T-helper 17 cell (primary cell): ENCODE measurements at places on chromosomes 12 and 14.

DNA sequence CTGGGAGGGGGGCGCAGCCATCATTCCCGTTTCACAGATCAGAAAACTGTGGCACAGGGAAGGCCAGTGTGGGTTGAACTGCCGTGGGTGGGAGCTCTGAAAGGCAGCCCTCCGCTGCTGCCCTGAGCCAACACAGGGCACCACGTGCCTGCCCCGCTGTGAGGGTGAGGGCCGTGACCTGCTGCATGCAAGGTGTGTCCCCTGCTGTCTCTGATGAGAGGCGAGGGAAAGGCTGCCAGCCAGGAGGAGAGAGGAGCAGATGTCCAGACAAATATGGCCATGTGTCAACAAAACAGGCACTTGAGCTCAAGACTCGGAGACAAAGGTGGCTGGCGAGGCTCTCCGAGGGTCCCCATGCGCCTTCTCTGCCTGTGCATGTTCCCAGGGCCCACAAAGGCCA lies 108.8 kb downstream of the RBM19 start:
- no peak overlapping the region for H3K4me3 ChIP-seq
- H3K27me3 ChIP-seq = no peaks in the 10 kb centered on the region
- H3K4me1 ChIP-seq = peaks cover 5% of the 10 kb centered on the region
- H3K27ac ChIP-seq = no peak overlapping the region
- peaks cover 6% of the 10 kb centered on the region for H3K36me3 ChIP-seq

GRCh38 chr12:86261142-86261541 lies 5.0 kb upstream of the MGAT4C start:
- no peak for DNase-seq
- H3K36me3 ChIP-seq = no peaks in the 10 kb centered on the region
- H3K27me3 ChIP-seq = no peaks in the 10 kb centered on the region
- no peak overlapping the region for H3K4me3 ChIP-seq
- H3K27ac ChIP-seq = no peak overlapping the region

DNA sequence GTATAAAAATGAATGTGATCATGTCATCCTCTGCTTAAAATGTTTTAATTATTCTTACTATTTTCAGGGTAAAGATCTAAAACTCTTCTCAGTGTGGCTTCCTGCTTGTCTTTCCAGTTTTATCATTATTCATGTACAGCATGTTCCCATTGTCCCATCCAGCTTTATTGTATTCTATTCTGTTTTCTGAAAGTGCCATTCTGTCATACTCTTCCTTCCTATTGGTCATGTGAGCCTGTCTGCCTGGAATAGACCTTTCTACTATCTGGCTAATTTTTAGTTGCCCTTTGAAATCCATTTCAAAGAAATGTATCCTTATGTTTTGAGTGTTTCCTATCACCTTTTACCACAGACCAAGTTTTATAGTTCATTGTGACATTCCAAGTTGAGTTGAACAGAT lies 34.9 kb downstream of the PALS1 start:
- H3K4me3 ChIP-seq = no peak overlapping the region
- DNase-seq = no peak
- H3K36me3 ChIP-seq = peaks cover 15% of the 10 kb centered on the region
- H3K4me1 ChIP-seq = peaks cover 11% of the 10 kb centered on the region
- H3K27ac ChIP-seq = peak overlapping the region; percentile 22

DNA sequence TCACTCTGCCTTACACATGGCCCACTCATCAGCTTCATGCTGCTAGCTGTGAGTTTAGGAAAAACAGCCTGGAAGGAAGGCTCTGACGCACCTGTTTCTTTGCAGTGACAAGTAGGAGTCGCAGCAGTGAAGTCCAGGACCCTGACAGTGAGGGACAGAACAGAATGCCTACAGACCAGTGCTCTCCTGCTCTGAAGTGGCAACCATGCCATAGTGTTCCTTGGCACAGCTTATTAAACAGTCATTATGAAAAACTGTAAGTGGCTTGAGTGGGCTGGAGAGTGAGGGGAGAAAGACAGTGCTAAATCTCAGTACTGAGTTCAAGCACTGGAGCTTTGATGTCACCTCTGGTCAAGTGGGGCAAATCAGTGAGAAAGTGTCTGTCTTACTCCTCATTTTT lies 61.7 kb downstream of the MYRFL start:
- no peaks in the 10 kb centered on the region for H3K4me1 ChIP-seq
- H3K4me3 ChIP-seq = no peak overlapping the region
- DNase-seq = no peak

DNA sequence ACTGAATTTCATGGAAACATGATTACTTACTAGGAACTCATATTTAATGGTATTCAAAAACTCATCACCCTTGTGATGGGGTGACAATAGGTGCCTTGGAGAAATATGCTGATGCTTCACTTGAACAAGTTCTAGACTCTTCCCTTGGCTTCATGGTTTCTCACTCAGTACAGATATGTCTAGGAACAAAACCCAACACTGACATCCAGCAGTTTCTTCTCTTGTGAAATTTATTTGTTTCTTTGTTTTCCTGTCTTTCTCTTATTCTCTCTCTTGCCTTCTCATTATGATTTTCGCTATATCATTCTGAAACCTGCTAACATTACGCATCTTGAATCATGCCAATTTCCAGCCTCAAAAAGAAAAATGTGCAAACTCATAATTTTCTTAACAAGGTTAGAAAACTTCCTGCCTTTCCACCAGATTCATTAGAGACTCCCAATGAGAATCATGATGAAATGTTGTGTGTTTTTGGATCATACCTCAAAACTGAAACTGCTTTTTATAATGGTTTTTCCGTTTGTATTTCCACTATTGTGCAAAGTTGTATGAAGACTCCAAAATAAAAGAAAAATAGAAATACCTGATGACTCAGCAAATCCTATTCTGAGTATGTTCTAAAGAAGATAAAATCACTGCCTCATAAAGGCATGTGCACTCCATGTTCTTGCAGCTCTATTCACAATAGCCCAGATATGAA lies 1021.5 kb downstream of the TMEM121 start:
- DNase-seq = no peak
- H3K4me1 ChIP-seq = peaks cover 5% of the 10 kb centered on the region
- peaks cover 48% of the 10 kb centered on the region for H3K27me3 ChIP-seq
- H3K36me3 ChIP-seq = no peaks in the 10 kb centered on the region

GRCh38 chr14:67413806-67414769 lies 2.1 kb upstream of the PLEK2 start:
- no peak for DNase-seq
- H3K27ac ChIP-seq = peak overlapping the region; percentile 29
- H3K36me3 ChIP-seq = no peaks in the 10 kb centered on the region
- no peak overlapping the region for H3K4me3 ChIP-seq
- peaks cover 5% of the 10 kb centered on the region for H3K27me3 ChIP-seq
- peaks cover 6% of the 10 kb centered on the region for H3K4me1 ChIP-seq

DNA sequence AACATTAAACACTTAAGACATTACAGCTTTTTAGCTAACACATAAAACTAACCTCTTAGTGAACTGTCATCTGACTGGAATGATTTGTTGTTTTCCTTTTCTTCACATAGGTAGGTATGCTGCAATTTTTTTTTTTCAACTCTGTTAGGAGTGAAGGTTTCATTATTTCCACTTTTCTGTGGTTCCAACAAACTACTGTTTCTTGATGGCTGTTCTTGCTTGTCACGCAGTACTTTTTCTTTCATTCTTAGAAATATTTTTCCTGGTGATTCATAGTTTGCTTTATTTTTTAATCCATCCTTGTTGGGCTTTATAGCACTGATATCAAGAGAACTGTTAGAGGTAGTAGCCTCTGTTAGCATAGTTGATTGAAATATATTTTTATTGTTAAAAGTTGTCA lies 6.3 kb downstream of the MIS18BP1 start:
- no peaks in the 10 kb centered on the region for H3K27me3 ChIP-seq
- H3K4me1 ChIP-seq = peaks cover 11% of the 10 kb centered on the region
- DNase-seq = no peak

GRCh38 chr14:51185754-51186153 lies 54.3 kb upstream of the TMX1 start:
- DNase-seq = no peak
- peaks cover 2% of the 10 kb centered on the region for H3K36me3 ChIP-seq
- peaks cover 7% of the 10 kb centered on the region for H3K27me3 ChIP-seq
- no peaks in the 10 kb centered on the region for H3K4me1 ChIP-seq
- no peak overlapping the region for H3K27ac ChIP-seq

DNA sequence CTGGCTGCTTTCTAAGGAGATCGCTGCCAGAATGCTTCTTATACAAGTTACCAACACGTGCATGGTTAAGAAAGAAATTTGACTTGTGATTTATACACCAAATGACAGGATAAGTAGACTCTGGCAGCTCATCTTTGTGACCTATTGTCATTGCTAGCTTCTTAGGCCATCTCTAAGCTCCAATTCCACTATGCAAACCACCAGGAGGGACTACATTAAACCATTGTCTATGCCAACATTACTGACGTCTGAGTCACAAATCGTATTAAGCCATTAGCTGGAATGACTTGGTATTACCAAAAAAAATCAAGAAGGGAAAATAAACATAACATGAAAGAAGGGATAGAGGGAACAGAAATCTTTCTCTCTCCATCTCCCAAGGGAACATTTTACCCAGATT lies 15.8 kb upstream of the VPS33A start:
- H3K4me1 ChIP-seq = no peaks in the 10 kb centered on the region
- H3K36me3 ChIP-seq = peaks cover 4% of the 10 kb centered on the region
- peak overlapping the region; percentile 54 for H3K27ac ChIP-seq
- no peaks in the 10 kb centered on the region for H3K27me3 ChIP-seq

GRCh38 chr14:50936016-50936340 lies 8.3 kb downstream of the PYGL start:
- peaks cover 2% of the 10 kb centered on the region for H3K36me3 ChIP-seq
- peaks cover 37% of the 10 kb centered on the region for H3K27me3 ChIP-seq
- H3K4me1 ChIP-seq = peaks cover 3% of the 10 kb centered on the region
- H3K4me3 ChIP-seq = no peak overlapping the region

DNA sequence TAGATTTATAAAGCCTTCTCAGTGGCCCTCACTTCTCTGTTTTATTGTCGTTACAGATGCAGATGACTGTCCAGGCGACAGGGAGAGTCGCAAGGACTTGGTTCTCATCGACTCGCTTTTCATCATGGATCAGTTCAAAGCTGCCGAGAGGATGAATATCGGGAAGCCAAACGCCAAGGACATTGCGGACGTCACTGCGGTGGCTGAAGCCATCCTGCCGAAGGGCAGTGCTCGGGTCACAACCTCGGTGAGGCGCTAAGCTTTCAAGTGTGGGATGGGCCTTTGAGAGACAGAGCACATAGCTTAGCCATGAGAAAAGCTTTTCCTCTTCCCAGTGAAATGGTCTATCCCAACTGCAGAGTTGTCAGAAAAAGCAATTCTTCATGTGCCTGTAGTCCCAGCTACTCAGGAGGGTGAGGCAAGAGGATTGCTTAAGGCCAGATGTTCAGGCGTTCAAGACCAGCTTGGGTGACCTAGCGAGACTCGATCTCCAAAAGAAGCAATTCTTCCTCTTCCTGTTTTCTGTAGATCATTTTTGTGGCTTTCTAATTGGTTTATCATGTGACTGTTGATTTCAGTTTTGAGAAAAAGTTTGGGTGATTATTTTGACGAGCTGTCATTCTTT lies 56.4 kb downstream of the EP400 start:
- H3K27me3 ChIP-seq = no peaks in the 10 kb centered on the region
- peak overlapping the region; percentile 51 for H3K27ac ChIP-seq
- H3K4me1 ChIP-seq = peaks cover 6% of the 10 kb centered on the region
- H3K36me3 ChIP-seq = peaks cover 13% of the 10 kb centered on the region
- DNase-seq = no peak

GRCh38 chr12:113537751-113538087 lies 66.0 kb upstream of the LHX5 start:
- H3K36me3 ChIP-seq = no peaks in the 10 kb centered on the region
- H3K4me3 ChIP-seq = no peak overlapping the region
- no peak overlapping the region for H3K27ac ChIP-seq
- H3K27me3 ChIP-seq = peaks cover 15% of the 10 kb centered on the region
- no peaks in the 10 kb centered on the region for H3K4me1 ChIP-seq
- no peak for DNase-seq

DNA sequence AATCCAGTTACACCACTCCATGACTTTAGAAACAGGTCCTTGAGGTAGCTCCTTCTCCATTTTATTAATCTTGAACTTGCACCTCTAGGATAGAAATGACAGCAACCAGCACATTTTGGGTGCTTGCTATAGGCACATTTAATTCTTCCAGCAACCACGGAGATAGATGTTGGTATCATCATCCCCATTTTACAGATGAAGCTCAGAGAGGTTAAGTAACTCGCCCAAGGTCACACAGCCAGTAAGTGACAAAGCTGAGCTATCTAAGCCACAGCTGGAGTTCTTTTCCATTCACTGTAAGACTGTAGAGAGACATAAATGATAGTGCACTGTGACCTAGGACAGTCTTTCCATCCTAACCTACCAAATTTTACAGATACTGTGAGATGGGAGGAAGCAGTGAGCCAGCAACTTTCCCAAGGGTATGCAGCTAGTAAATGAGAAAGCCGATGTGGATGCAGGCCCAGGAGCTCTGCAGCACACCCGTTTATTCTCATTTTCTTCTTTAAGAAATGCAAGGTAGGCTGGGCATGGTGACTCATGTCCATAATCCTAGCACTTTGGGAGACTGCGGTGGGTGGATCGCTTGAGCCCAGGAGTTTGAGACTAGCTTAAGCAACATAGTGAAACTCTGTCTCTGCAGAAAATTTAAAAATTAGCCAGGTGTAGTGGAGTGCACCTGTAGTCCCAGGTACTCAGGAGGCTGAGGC lies 103.2 kb downstream of the TBX5 start:
- no peak for DNase-seq
- no peaks in the 10 kb centered on the region for H3K4me1 ChIP-seq

- H3K4me3 ChIP-seq = no peak overlapping the region
- H3K4me1 ChIP-seq = no peaks in the 10 kb centered on the region
- H3K36me3 ChIP-seq = no peaks in the 10 kb centered on the region
- no peak for DNase-seq
- peaks cover 30% of the 10 kb centered on the region for H3K27me3 ChIP-seq
Measured at GRCh38 chr14:59075506-59075905, 113.0 kb upstream of the DAAM1 start.

GRCh38 chr14:23916446-23916845 lies 37.1 kb upstream of the DHRS4 start:
- H3K27ac ChIP-seq = no peak overlapping the region
- H3K4me3 ChIP-seq = no peak overlapping the region
- H3K27me3 ChIP-seq = peaks cover 26% of the 10 kb centered on the region
- H3K4me1 ChIP-seq = no peaks in the 10 kb centered on the region
- no peak for DNase-seq

GRCh38 chr12:100268835-100269564 lies 2.0 kb downstream of the SCYL2 start:
- DNase-seq = no peak
- H3K27me3 ChIP-seq = no peaks in the 10 kb centered on the region
- H3K36me3 ChIP-seq = peaks cover 11% of the 10 kb centered on the region
- peaks cover 38% of the 10 kb centered on the region for H3K4me1 ChIP-seq
- H3K27ac ChIP-seq = peak overlapping the region; percentile 96

GRCh38 chr12:97560350-97560749 lies 97.7 kb downstream of the RMST start:
- no peaks in the 10 kb centered on the region for H3K4me1 ChIP-seq
- DNase-seq = no peak
- H3K4me3 ChIP-seq = no peak overlapping the region
- H3K27me3 ChIP-seq = peaks cover 12% of the 10 kb centered on the region
- no peak overlapping the region for H3K27ac ChIP-seq

DNA sequence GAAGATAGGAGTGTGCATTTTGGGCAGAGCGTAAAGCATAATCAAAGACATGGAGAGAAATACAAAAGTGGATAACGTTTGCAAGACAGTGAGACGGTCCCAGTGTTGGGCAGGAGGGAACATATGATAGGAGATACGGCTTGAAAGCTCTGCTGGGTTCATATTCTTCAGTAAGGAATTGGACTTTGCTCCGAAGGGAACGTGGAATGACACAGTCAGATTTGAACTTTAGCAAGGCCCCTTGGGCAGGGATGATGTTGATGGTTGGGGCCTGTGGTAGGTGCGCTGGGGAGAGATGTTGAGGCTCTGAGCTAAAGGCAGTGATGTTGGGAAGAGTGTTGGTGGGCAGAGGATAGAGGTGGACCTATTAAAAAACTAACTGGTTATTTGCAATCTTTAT lies 143.5 kb upstream of the TBX3 start:
- H3K4me3 ChIP-seq = no peak overlapping the region
- H3K27ac ChIP-seq = no peak overlapping the region
- no peaks in the 10 kb centered on the region for H3K4me1 ChIP-seq
- H3K27me3 ChIP-seq = no peaks in the 10 kb centered on the region
- no peaks in the 10 kb centered on the region for H3K36me3 ChIP-seq
- no peak for DNase-seq
